Cardiac ventricle fibroblast (primary cell): ENCODE measurements at places on chromosomes 5 and 9. TPM values are rescaled to one million over a fixed set of nuclear protein-coding genes. Genes with fewer than 3 reads are reported as not detected.

The TMEM232 gene
- 1.0 and 5.1 TPM in 2 replicates for total RNA-seq

The NR6A1 gene
- total RNA-seq = 0.50 and 2.8 TPM in 2 replicates

The FAM81B gene
- total RNA-seq = not detected in 2 replicates

The SPINK13 gene
- total RNA-seq = 6.4 and 8.4 TPM in 2 replicates

The PHF24 gene
- total RNA-seq = 0.05 and 0.06 TPM in 2 replicates

The LPAR1 gene
- 30.4 and 39.0 TPM in 2 replicates for total RNA-seq

The TSTD2 gene
- total RNA-seq = 8.7 and 12.2 TPM in 2 replicates

The CNTNAP3 gene
- total RNA-seq = 0.05 and 0.19 TPM in 2 replicates

The MCTP1 gene
- 1.9 and 2.2 TPM in 2 replicates for total RNA-seq

The EPB41L4A gene
- total RNA-seq = 5.7 and 9.2 TPM in 2 replicates

The STPG3 gene
- not detected in 2 replicates for total RNA-seq

The FREM1 gene
- total RNA-seq = 0.15 and 0.19 TPM in 2 replicates

The SELENOP gene
- 324 and 373 TPM in 2 replicates for total RNA-seq

The MPDZ gene
- total RNA-seq = 26.5 and 42.1 TPM in 2 replicates

The PCA3 gene
- not detected in 2 replicates for total RNA-seq

The SLC34A1 gene
- total RNA-seq = not detected in 2 replicates

The NUTM2F gene
- total RNA-seq = not detected in 2 replicates

The CARTPT gene
- total RNA-seq = not detected in 2 replicates

The IER5L gene
- 71.9 and 97.2 TPM in 2 replicates for total RNA-seq

The KCTD16 gene
- 0.10 and 0.12 TPM in 2 replicates for total RNA-seq

The IL9 gene
- not detected in 2 replicates for total RNA-seq

The WDR38 gene
- not detected in 2 replicates for total RNA-seq

The SLC6A3 gene
- 0.05 TPM in 1 of 2 replicates, not detected in the other for total RNA-seq

The ELAVL2 gene
- total RNA-seq = 0.12 TPM in 1 of 2 replicates, not detected in the other

The TSC1 gene
- total RNA-seq = 16.1 and 19.8 TPM in 2 replicates

The OTP gene
- not detected in 2 replicates for total RNA-seq

The ROPN1L gene
- 0.54 TPM in 1 of 2 replicates, not detected in the other for total RNA-seq

The SUSD3 gene
- 1.9 and 2.1 TPM in 2 replicates for total RNA-seq

The IDNK gene
- 1.8 and 4.2 TPM in 2 replicates for total RNA-seq

The ABO gene
- 0.06 TPM in 1 of 2 replicates, not detected in the other for total RNA-seq

The SCAI gene
- 4.1 and 4.5 TPM in 2 replicates for total RNA-seq

The DBH gene
- total RNA-seq = not detected in 2 replicates
